Activated CD4-positive, alpha-beta T cell treated with anti-CD3 and anti-CD28 coated beads, Interleukin-2, amount 50 U/mL, for 16 hours (primary cell): ENCODE measurements at places on chromosomes 3 and 15.

- DNase-seq: no peak
These were observed 615.3 kb downstream of the ZBBX start for GRCh38 chr3:166764698-166765318.

GRCh38 chr3:98823791-98824190, 60.7 kb downstream of the ST3GAL6 start:
- DNase-seq: no peak

DNA sequence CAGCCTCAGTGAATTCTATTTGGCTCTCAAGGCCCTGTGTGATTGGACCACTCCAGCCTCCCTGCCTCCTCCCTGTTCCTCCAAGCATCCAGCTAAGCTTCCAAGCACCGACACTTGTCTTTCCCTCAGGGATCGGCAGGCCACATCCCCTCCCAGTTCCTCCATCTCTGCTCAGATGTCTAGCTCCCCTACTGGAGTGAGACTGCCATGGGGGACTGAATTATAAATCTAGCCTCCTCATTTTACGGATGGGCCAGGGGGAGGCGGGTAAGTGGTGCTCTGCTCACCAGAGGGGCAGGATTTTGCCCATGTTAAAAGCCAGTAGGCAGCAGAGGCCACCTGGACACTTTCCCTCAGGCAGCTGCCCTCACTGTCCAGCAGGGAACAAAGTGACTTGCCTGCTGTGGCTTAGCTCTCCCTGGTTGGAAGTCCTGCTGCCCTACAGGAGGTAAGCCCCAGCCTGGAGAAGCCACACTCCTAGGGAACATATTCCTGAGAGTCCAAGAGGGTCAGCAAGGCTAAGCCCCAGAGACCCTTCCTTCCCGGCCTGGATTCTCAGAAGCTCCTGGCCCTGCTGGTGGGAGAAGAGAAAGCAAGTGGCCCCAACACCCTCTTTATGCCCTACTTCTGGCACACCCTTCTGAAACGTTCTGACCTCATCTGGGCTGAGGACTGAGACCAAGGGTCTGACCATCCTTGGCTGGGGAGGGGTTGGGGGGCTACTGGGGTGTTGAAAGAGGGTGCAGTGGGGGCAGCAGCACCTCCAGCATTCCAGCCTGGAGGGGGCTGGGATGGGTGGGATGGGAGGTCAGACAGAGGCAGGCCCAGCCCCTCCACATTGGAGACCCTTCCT, 9.1 kb upstream of the HHATL start:
- DNase-seq: no peak

- peak; percentile 58 for DNase-seq
These were observed 573.9 kb downstream of the AGBL1 start for GRCh38 chr15:86653344-86654197.

DNA sequence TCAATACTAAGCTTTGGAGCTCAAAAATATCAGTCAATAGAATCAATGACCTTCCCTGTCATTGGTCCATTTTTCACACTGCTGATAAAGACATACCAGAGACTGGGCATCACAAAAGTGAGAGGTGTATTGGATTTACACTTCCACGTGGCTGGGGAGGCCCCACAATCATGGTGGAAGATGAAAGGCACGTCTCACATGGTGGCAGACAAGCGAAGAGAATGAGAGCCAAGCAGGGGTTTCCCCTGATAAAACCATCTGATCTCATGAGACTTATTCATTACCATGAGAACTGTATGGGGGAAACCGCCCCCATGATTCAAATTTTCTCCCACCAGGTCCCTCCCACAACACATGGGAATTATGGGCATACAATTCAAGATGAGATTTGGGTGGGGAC, 81.9 kb downstream of the ANXA2 start:
- DNase-seq: no peak

GRCh38 chr3:168030577-168030976, 65.1 kb downstream of the GOLIM4 start:
- DNase-seq: no peak

- no peak for DNase-seq
These were observed 73.4 kb downstream of the SLC6A11 start for GRCh38 chr3:10889206-10889960.

GRCh38 chr3:188085584-188086560, 68.1 kb upstream of the LPP start:
- DNase-seq: no peak

DNA sequence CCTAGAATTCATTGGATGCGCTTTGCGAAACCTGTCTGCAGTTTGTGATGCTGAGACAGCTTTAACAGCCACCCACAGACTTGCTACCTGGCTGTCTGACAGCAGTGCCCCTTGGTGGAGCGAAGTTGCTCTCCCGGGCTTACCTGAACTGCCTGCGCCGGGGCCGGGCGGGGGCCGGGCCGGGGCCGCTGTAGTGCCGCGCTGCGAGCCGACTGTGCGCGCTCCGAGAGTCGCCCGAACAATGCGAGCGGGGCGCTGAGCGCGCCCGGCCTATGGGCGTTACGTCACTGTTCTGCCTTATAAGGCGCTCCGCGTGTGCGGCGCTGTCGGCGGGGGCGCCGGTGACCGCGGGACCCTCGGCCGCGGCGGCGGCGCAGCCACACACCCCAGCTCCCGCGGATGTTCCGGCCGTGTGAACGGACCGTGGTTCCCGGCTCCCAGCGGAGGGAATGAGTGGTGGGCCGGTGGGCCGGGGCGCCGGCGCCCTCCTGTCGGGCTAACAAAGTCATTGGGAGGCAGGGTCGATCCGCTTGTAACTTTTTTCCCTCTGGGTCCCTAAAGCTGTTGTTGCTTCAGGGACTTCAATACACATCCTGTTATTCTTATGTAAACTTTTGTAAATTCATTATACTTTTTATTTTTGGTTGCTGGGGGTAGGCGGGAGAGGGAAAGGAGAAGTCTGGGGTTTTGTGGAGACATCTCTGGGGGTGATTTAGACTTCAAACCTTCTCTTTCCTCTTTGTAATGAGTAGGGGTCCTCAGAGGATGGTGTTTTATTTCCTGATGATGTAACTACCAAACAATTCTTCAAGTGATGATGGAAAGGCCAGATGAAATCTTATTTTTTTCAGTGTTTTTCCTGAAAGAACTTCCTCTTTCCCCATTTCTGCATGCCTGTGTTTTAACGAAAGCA, 58.5 kb downstream of the CMSS1 start:
- peak; percentile 64 for DNase-seq

- no peak for DNase-seq
These were observed 43.4 kb upstream of the CLRN1 start for GRCh38 chr3:151015767-151016477.
